Activated CD8-positive, alpha-beta memory T cell treated with anti-CD3 and anti-CD28 coated beads, Interleukin-2, amount 10 ng/mL, durations not matched to agents 7 days and 5 days (primary cell): ENCODE measurements at places on chromosomes 4 and X.

DNA sequence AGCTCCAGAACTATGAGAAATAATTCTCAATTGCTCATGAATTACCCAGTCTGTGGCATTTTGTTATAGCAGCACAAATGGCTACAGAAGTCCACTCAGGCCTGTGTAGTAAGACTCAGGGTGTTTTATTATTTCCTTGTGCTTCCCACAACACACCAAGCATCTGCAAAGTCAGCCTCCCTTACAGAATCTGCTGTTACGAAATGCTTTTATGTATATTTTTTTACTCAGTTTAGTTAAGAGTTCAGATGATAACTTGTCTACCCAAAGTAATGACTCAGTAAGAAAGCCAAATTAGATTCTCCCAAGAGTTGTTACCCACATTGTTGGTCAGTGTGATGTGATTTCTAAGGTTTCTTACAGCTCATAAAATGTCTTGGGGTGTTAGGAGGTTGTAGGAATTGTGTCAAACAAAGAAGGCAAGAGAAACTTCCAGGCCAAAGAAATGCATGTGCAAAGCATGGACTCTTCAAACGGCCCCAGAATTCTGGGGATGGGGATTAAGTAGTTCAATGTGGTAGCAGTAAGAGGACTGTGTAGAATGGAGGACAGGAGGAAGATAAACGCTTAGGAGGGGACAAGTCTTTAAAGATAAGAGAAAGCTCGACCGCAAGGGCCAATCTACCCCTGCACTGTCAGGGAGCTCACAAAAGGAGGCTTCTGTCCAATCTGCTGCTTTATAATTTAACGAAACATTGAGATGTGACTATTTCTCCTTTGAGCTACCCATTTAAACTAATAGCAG, 35.4 kb upstream of the TMEM184C start:
- no peak overlapping the region for H3K4me3 ChIP-seq
- no peak overlapping the region for H3K27ac ChIP-seq
- DNase-seq, result no peak
- peaks cover 11% of the 10 kb centered on the region for H3K4me1 ChIP-seq
- H3K27me3 ChIP-seq, result peaks cover 21% of the 10 kb centered on the region
- H3K36me3 ChIP-seq, result no peaks in the 10 kb centered on the region

DNA sequence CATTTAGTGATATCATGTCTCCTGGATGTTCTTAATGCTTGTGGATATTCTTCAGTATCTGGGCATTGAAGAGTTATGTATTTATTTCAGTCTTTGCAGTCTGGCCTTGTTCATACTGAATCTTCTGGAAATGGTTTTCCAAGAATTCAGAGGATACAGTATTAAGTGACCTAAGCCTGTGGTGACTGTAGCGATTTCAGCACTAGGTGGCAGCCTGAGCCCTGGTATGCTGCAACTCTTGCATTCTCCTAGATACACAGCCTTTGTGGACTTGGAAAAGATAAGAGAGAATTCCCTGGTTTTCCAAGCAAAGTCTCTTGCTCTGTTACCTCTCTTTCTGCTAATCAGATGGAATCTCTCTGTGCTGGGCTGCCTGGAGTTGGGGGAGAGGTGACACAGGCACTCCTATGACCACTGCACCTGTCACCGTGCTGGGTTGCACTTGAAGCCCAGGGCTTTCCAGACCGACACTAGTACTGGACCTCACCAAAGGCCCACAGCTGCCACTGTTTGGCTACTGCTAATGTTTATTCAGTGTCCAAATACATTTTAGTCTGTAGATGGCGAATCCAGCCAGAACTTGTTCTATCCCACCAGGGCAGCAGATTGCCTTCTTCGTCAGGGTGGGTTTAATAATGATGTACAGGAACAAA, 19.3 kb upstream of the SPIN2A start:
- DNase-seq, result no peak
- H3K4me3 ChIP-seq, result no peak overlapping the region
- no peaks in the 10 kb centered on the region for H3K4me1 ChIP-seq

DNA sequence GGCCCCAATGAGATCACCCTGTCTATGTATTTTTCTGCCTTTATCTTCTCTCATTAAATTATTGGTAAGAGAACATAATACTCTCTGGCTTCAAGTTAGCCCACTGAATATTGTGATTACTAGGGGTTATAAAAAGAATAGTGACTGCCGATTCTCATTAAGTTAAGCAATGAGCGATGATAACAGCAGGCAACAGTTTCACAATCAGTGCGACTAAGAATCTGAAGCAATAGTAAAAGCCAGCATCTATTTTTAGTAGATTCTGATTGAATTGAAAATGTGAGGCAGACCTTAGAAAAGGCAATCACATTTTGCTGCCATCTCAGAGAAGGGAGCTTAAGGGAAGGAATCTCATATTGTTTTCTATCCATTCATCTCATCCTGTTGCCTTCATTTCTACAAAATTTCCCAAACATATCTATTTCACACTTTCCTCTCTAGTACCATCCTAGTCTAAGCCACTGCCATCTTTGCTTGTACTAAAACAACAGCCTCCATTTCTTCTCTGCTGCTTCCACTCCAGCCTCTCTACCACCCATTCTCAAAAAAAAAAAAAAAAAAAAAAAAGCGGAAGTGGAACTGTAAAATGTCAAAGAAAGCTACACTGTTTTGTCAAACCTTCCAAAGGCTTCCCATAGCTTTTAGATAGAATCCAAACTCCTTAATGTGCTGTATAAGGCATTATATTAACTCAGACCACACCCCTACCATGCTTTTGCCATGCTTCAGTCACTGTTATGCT, 17.4 kb downstream of the GABRA4 start:
- no peak for DNase-seq
- no peaks in the 10 kb centered on the region for H3K4me1 ChIP-seq
- no peak overlapping the region for H3K27ac ChIP-seq
- no peaks in the 10 kb centered on the region for H3K36me3 ChIP-seq
- peaks cover 7% of the 10 kb centered on the region for H3K27me3 ChIP-seq
- H3K4me3 ChIP-seq, result no peak overlapping the region

GRCh38 chrX:121479406-121479805, 432.0 kb downstream of the GLUD2 start:
- no peaks in the 10 kb centered on the region for H3K36me3 ChIP-seq
- H3K4me3 ChIP-seq, result no peak overlapping the region
- H3K27ac ChIP-seq, result no peak overlapping the region
- H3K27me3 ChIP-seq, result no peaks in the 10 kb centered on the region

GRCh38 chr4:37980246-37980645, 20.0 kb downstream of the PTTG2 start:
- H3K4me3 ChIP-seq, result no peak overlapping the region
- H3K27me3 ChIP-seq, result no peaks in the 10 kb centered on the region
- DNase-seq, result no peak

GRCh38 chrX:111180750-111181240, 84.8 kb downstream of the PAK3 start:
- H3K4me3 ChIP-seq, result no peak overlapping the region
- H3K27ac ChIP-seq, result no peak overlapping the region
- no peaks in the 10 kb centered on the region for H3K27me3 ChIP-seq
- H3K36me3 ChIP-seq, result no peaks in the 10 kb centered on the region
- no peaks in the 10 kb centered on the region for H3K4me1 ChIP-seq
- no peak for DNase-seq

DNA sequence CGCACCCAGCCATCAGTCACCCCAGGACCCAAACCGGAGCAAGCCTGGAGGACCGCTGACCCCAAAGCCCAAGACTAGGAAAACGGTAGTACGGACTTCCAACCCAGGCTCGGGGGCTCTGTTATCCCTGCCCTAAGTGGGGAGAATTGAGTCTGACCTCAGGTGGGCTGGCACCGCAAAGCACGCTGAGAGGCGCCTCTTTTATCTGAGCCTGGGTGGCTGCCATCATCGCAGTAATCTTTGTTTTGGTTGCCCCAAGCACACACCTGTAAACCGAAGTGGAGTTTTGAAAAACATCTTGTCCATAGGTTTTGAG, 894 bp upstream of the SH3RF1 start:
- H3K27ac ChIP-seq, result no peak overlapping the region
- DNase-seq, result no peak
- H3K36me3 ChIP-seq, result no peaks in the 10 kb centered on the region
- peaks cover 10% of the 10 kb centered on the region for H3K4me1 ChIP-seq
- H3K4me3 ChIP-seq, result peak overlapping the region; percentile 30

- no peak overlapping the region for H3K4me3 ChIP-seq
- DNase-seq, result no peak
- no peak overlapping the region for H3K27ac ChIP-seq
- H3K4me1 ChIP-seq, result no peaks in the 10 kb centered on the region
Measured at GRCh38 chrX:3295731-3296130, 50.7 kb downstream of the MXRA5 start.

GRCh38 chrX:31099536-31100090, 27.8 kb upstream of the FTHL17 start:
- DNase-seq, result peak; percentile 58
- H3K27me3 ChIP-seq, result peaks cover 2% of the 10 kb centered on the region
- H3K36me3 ChIP-seq, result no peaks in the 10 kb centered on the region
- peaks cover 14% of the 10 kb centered on the region for H3K4me1 ChIP-seq
